Stimulated activated CD8-positive, alpha-beta memory T cell treated with anti-CD3 and anti-CD28 coated beads, Interleukin-7, amount 100 ng/mL, for 1 hour (primary cell): ENCODE measurements at places on chromosomes 5 and 9.

GRCh38 chr5:16906255-16906654 is 29.8 kb downstream of the MYO10 start:
- no peak for DNase-seq

DNA sequence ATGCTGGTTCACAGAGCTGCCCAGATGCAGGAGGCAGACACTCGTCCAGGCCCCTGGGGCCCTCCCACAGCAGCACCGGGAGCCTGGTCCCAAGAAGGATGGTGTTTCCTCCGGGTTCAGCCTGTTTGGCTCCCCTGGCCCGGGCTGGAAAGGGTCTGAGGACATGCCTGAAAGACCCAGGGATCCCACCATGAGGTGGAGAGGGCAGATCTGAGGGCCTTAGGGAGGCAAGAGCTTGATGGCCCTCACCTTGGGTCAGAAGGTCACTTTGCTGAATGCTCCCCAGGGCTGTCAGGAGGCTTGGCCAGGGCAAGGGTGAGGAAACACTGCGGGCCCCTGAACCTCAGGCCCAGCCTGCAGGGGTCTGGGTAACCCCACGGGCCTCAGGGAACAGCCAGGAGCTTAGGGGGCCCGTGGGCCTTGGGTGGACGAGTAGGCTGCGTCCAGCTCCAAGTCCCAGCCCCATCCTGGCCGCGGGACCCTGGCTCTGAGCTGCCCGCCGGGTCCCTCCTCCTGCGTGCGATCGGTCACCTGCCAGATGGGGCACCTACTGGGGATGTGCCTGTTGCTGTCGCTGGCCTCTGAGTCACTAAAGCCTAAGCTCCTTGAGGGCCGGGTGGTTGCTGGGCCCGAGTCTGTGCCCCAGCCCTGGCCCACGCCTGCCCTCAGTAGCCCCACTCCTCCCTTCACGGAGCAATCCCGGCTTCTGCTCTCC is 106.2 kb downstream of the ZNF354C start:
- no peak for DNase-seq

DNA sequence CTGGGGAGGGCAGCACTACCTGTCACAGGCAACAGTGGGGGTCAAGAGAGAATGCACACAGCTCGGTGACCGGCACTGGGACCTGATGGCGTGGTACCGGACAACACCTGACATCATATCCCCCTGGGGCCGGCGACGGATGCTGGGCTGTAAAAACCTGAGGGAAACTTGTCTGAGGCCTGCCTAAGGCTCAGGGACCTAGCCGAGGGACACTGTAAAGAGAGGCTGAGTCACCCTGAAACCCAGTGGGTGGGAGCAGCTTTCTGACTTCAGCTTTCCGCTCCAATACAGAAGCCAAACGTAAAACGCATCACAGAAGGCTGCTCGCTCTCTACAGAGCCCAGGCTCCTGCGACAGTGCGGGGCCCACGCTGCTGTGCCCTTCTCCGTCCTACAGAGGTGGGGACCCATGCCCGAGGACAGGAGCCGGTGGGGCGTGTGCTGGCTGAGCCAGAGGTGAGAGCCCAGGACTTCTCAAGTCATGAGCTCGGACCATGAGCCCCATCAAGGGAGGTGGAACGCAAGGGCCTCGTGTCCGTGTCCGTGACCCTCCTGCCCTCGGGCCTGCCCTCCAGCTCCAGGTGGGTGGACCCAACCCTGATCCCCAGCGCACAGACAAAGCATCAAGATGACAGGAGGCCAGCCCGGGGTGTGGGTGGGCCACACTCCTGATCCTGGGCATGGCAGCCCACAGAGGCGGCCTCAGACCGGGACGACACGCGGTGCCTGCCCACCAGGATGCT is 5.3 kb downstream of the RALGDS start:
- no peak for DNase-seq

- DNase-seq, result no peak
These were observed 132.6 kb downstream of the SPOCK1 start for GRCh38 chr5:137366526-137366925.

DNA sequence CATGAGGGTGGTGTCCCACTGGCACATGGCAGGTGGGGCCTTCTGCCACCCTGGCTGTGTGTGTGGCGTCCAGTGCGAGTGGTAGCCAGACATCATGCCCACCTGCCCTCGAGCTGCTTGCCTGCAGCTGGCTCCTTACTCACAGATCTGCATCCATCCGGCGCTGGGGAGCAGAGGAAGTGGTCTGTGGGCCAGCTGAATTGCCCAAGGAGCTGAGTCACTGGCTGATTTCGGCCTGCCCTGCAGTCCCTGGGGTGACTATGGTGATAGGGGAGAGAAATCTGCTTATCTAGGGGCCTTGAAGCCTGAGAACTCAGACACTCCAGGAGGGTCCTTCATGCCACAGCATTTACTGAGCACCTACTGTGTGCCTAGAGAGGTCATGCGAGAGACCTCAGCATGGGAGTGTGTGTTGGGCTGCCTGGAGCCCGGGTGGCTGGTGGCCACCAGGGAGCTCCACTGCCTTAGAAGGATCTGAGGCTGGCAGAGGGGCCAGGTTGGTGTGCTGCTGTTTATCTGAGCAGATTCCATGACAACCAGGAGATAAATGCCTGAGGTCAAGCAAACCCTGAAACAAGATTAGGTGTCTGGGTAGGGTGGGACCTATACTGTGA is 57.1 kb downstream of the SLC22A5 start:
- no peak for DNase-seq

GRCh38 chr9:72932619-72933018 is 20.2 kb downstream of the ALDH1A1 start:
- DNase-seq, result no peak

DNA sequence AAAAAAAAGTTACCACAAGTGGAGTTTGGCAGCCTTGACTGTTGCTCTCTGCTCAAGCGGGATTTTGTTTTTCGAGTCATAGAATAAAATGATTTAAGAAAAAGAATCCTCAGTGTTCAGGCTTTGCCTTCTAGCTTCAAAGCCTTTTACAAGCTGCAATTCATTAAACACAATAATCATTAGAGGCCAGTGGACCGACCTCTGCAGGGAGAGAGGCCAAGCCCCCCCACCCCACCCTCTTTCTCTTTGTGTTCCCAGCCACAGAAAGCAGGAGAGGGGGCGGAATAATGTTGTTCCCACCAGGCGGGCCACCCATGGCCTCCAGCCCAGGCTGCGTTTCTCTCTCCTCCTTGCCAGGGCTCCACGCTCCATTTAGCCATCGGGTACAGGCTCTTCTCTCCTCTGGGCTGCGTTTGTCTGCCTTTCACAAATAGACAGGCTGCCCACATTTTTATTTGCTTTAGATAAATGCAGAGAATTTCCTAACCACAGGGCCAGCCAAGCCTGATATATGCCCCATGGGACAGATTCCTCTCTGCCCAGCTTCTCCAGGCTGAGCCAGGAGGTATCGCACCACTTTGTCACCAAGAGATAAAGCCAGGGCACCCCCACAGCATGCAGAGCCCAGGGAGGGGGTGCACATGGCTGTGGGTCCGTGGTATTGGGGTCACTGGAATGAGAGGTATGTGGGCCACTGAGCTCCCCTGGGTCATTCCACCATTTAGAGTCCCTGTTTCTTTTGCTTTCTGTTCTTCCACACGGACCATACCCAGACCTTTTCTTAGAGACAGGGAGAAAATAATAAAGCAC is 318.8 kb downstream of the PIK3R1 start:
- no peak for DNase-seq

DNA sequence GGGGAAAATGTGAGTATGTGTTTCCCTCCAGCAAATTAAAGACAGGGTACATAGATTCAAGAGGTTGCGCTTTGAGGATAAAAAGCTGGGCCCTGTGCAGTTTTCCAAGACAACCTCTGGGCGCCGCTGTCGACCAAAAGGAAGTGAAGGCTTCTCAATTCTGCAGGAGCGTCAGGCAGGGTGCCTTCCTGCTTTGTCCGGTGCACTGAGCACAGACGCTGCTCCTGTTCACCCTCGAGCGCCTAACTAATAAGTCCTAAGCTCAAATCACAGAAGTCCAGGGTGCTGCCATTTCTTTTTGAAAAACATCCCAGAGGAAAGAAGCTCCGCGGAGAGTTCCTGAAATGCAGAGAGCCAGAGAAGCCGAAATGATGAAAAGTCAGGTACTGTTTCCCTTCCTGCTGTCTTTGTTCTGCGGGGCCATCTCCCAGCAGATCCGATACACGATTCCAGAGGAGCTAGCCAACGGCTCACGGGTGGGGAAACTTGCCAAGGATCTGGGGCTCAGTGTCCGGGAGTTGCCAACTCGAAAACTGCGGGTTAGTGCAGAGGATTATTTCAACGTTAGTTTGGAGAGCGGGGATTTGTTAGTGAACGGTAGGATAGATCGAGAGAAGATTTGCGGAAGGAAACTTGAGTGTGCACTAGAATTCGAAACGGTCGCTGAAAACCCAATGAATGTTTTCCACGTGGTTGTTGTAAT is at the start of gene PCDHGB1:
PCDHGB1 (plus strand) TSS at position 183 of the 703 bp plus-strand sequence; CDS start at position 345, 162 bp downstream.
- no peak for DNase-seq

- no peak for DNase-seq
These were observed 51.7 kb downstream of the UBAP1 start for GRCh38 chr9:34230556-34230955.

- no peak for DNase-seq
These were observed 4.2 kb upstream of the HAVCR2 start for GRCh38 chr5:157113002-157113401.

DNA sequence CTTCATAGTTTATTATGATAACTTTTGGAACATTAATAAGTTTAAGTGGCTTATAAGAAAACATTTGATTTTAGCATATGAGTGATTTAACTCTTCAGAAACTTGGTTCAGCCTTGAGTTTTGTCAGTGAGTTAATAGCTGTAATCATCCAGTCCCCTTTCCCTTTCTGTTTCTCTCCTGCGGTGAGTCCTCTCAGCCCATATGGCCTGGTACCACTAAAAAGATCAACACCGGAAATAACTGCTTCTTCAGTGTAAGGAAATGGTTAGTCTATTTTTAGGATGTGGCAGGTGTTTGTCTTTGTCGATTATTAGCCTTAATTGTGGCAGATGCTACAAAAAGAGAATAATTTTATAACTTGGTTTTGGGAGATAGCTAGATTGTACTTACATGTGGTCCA is 120.2 kb upstream of the GRHPR start:
- DNase-seq, result no peak

GRCh38 chr5:116626945-116627679 is 52.5 kb upstream of the SEMA6A start:
- DNase-seq, result no peak

DNA sequence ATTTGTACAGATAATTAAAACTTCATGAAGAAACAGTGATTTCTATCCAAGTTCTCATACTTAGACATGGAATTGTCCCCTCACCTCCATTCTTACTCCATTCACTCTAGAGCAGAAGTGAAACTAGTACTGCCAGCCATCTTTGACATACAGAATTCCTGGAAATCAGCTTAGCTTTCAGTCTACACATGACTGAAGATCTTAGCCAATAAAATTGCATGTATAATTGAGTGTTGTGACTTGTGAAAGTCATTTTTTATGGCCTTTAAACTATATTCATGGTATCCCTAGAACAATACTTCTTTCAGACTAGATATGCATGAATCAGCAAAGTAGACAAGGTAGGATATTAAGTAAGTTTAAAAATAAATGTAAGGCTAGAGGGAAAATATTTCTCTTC is 705.2 kb upstream of the ZNF608 start:
- DNase-seq, result no peak

GRCh38 chr5:17076272-17076671 is 140.2 kb upstream of the MYO10 start:
- no peak for DNase-seq

DNA sequence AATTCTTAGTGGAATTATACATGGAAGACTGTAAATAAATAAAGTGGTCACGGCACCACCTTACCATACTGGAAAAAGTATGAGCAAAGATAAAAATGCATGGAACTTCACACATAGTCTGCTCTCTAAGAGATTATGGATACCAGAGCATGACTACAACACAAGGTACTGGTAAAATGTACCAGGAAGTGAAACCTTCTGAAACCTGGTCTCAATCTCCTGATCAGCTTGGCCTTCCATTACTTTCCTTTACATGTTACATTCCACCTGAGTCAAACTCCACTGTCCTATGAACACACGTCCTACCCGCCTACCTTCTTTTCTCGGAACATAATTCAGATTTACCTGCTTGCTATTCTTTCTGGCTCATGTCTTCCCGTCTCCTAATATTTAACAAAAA is 15.9 kb downstream of the PTAR1 start:
- no peak for DNase-seq

GRCh38 chr5:57783693-57784092 is 301.1 kb upstream of the ACTBL2 start:
- DNase-seq, result no peak

GRCh38 chr5:136375920-136376319 is 10.6 kb upstream of the TRPC7 start:
- DNase-seq, result no peak
